ENCODE measurements at places on chromosomes 3 and 15.

DNA sequence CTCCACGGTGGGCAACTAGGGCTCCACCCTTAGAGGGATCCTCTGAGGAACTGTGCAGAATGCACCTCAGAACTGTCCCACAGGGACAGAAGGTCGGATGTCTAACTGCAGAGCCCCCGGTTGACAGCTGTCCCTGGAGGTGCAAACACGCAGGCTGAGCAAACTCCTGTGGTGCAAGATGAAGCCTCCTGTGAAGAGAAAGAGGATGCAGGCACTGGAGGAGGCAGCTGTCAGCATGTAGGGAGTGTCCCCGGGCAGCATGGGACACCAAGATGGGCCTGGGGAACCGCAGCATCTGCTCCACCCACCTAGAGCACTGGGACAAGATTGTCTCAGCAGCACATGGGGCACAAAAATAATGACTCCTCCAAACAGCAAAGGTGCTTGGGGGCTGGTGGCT is 258.9 kb downstream of the ABHD5 start:
- no peak for DNase-seq

GRCh38 chr3:46742992-46743585 is 25.4 kb upstream of the PRSS50 start:
- DNase-seq: no peak

DNA sequence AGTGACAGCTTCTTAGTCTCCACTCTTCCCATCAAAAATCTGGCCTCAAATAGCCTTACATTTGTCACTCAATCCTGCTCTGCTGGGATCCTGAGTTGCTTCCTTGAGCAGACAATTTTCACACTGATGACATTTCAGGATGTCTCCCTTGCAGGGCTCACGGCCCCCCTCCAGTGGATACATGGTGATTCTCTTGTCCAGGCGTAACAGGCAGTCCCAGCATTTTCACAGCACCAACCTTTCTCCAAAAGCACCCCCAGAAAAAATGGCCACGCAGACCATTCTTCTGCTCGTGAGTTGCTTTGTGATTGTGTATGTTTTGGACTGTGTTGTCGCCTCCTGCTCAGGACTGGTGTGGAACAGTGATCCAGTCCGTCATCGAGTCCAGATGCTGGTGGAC is 47.4 kb upstream of the WNT7A start:
- no peak for DNase-seq

- DNase-seq: no peak
Observed at GRCh38 chr3:11913316-11913715, 66.6 kb upstream of the TAMM41 start.

DNA sequence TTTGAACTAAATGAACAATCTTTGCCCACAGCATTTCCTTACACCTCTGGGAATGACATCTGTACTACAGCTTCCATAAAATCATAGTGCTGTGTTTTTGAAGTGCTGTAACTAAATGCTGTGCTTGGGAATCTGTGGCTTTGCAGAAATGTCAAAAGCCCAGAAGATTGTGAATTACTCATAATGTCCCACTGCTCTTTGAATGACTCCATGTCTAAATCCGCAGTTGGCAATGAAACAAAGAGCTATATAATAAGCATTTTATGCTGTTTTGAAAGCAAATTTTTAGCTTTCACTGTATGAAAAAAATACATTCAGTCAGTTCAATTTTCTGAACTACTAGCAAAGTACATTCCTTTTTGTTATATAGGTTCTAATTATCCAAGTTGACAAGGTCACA is 88.6 kb upstream of the ADAMTS17 start:
- no peak for DNase-seq

GRCh38 chr3:179402963-179403362 is 48.3 kb downstream of the GNB4 start:
- DNase-seq: no peak

GRCh38 chr15:60087561-60087960 is 83.5 kb downstream of the FOXB1 start:
- DNase-seq: no peak

DNA sequence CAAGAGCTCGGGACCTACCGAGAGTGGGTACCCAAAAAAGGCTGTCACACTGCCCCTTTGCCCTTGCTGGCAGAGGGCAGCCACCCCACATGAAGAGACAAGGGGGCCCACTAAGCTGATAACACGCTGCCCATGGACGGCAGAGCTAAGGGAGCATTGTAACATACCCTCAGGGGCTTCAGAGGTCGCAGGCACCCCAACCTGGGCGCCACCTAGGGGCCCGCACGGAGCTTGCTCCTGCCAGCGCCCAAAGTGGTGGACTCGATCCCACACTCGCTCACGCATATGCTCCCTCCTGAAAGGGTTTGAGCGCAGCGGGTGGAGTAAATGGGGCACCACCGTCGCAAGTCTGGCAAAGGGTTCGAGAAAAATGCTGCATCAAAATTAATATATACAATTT is 975.4 kb downstream of the ZPLD1 start:
- no peak for DNase-seq

DNA sequence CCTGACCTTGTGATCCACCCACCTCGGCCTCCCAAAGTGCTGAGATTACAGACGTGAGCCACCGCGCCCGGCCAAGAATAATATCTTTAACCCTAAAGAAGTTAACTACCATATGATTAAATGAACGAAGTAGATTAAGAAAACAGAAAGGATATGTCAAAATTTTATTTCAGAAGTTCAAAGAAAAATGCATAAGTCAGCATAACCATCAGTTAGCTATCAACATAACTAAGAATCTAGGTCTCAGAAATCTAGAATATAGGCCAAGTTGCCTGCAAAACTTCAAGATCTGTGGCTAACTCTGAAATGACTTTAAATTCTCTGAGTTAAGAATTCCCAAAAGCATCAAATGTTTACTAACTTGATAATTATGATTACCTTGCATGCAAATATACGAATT is 38.0 kb downstream of the INO80 start:
- DNase-seq: no peak

- no peak for DNase-seq
Observed at GRCh38 chr3:137325170-137325569, 367.4 kb downstream of the IL20RB start.

DNA sequence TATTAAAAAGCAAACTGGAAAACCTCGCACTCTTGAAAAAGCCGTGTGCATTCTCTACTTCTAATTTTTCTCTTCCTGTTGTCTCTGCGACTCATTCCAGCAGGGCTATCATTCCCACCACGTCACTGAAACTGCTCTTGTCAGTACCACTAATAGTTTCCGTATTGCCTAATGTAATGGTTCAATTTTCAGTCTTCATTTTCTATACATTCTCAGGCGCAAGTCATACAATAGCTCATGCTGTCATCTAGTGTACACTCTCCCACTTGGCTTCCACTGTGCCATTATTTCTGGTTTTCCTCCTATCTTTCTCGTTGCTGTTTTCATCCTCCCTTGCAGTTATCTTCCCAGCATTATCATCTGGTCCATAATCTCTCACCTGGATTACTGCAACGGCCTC is 160.2 kb downstream of the SPATA16 start:
- no peak for DNase-seq

GRCh38 chr3:138854204-138854603 is 19.5 kb upstream of the PIK3CB start:
- DNase-seq: no peak

DNA sequence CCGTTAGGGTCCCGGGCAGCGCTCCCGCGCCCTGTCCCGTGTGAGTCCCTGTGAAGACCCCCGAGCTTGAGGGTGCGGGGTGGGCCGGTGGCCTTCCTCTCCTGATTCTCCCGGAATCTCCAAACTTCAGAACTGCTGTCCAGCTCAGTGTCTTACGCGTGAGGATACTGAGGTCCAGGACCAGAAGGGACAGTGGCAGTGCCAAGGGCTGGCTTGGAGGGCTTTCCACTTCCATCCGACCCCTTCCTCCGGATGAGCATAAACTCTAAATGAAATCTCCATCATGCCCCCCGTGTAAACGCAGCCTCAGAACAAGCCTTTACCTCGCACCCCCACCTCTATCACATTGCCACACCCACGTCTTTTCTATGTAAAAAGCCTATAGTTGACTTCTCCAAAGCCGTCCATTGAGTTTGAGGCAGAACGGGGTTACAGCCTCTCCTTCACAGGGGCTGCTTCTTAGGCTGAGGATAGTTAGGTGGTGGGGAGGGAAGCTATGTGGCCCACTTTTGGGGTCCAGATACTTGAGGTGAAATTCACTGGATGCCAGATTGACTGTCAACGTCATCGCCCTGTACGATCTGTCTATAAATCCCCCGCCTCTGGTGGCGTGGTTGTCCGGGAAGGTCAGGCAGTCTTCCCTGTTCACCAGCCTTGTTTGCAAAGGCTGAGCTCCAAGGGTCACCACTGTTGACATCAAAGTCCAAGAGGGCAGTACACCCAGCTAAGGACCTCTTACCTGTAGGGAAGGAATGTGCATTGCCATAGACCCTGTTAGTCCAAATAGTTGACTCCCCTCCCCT is 1.1 kb downstream of the EDEM1 start:
- DNase-seq: peak; percentile 30

GRCh38 chr3:44074181-44074580 is 167.5 kb upstream of the TOPAZ1 start:
- DNase-seq: no peak

DNA sequence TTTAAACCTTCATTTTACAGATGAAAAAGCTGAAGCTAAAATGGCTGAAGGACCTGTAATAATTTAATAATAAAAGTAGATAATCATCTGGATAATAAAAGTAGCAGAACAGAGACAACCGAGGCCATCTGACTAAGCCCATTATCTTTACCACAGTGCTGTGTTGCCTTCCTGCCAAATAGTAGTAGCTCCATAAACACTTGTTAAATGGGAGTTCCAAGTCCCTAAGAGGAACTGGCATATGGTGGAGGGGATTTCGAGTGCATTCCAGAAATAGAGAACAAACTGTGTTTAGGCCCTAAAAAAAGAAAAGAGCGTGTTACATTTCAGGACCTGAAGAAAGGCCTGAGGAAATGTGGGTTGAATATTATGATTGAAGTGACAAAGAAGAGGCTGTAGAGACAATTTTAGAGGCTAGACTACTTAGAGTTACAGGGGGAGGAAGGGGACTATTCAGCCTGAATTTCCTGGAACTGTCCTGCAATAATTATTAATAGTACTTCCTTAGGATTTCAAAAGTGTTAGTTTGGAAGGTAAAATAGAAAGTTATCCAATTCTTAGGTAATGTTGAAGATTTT is 424.3 kb downstream of the ROBO2 start:
- no peak for DNase-seq

- peak; percentile 27 for DNase-seq
Observed at GRCh38 chr3:331881-332280, 135.3 kb downstream of the CHL1 start.

- DNase-seq: peak; percentile 21
Observed at GRCh38 chr3:29427266-29428103, 146.6 kb downstream of the RBMS3 start.

DNA sequence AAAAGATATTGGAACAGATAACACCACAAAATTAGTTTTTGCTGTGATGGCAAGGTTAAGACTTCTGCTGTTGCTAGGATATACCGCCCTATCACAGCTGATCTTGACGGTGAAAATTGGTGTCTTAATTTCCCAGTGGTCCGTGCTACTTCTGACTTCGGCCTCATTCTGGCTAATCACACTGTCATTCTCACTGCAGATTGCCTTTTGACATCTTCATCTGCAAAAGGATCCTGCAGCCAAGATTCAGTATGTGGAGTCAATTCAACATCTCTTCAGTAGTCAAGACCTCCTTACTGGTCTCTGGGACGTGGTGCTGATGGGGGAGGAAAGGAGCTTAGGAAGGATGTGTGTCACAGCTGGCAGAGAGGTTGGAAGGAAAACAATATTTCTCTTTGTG is 438.6 kb downstream of the WDR72 start:
- DNase-seq: no peak

- no peak for DNase-seq
Observed at GRCh38 chr3:67294341-67294740, 296.2 kb downstream of the KBTBD8 start.

DNA sequence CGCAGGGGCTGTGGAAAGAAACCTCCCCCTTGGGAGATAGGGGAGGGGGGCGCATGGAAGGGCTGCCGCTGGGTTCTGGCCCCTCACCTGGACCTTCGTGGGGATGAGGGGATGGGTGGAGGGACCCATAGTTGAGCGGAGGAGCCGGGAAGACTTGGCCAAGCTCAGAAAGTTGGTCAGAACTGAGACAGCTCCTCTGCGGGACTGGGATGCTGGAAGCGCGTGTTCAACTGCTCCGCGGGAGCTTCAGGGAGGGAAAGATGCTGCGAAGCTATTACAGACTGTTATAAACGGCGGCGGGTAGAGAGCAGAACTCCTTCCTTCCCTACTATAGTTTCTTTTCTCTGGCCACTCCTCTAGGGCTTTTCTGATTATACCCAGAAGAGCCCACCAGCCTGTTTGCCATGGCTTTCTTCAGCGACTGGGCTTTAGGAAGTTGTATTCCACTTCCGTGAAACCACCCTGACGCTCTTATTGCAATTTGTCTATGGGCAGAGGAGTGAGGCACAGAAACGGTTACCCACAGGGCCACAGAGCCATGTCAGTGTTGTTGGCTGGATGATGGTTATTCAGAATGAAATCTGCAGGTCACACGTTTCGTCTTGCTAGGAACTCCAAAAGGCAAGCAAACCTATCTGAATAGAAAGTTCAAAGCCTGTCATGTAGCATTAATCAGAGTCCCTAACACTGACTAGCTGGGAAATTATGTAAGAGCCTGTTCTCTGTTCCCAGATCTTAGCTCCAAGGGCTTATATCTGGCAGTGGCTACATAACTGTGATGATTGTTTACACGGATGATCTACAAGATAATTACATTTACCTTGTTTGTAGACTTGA is 1.1 kb downstream of the SYNPR start:
- DNase-seq: peak; percentile 9

DNA sequence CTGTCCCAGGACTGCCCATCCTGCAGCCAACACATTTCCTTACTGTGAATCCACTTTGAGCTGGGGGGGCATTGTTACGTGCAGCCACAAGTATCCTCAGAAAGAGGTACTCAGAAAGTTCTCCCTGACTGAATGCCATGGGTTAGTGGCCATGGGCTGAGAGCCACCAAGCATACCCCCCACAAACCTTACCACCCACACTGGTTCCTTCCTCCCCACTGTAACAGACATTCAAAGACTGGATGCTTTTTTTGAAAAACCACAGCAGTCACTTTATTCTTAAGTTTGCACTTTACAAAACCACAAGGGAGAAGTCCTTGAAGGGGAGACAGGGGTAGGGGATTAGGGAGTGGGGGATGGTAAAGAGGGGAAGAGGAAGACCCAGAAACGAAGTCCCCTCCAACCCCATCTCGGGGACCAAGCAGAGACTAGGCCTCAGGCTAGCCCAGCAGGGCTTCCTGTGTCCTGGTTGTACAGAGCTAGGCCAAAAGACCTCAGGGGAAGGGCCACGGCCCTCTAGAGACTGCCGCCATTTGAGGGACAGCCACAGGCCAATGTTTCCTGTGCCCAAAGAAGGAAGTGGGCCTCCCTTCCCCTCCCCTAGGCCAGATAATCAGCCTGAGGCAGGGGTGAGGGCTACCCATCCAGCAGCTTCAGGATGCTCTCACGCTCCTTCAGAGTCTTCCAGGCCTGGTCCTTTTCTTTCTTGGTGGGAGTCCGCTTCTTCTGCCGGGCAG is 10.1 kb upstream of the CAMK1 start:
- DNase-seq: no peak
